NB4 (cell line): ENCODE measurements at places on chromosomes 2 and 18.

- DNase-seq, result peak; percentile 70
These were observed 26.5 kb downstream of the AQP12B start for GRCh38 chr2:240655931-240656886.

DNA sequence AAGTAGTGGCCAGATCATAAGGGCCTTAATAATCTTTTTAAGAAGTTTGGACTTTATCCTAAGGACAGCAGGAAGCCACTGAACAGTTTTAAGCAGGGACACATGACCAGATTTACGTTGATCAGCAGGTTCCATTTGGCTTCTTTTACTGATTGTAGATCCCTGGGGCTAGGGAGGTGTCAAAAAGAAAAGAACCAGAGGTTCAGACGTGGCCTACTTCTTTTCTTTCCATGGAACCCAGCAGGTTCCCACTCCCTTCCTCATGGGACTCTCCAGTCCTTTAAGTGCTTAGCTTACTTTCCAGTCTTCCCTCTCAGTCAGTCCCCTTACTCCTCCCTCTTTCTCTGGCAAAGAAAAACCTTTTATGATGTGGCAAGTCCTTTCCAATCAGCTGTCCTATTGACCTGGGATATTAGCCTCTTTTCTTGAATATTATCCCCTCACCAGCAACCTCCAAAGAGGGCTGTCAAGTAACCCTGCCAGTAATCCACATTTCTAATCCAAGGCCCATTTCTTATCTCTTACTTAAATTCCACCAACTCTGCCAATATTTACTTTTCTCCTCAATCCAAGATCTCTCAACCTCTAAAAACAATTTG lies 33.5 kb downstream of the NHEJ1 start:
- DNase-seq, result no peak

DNA sequence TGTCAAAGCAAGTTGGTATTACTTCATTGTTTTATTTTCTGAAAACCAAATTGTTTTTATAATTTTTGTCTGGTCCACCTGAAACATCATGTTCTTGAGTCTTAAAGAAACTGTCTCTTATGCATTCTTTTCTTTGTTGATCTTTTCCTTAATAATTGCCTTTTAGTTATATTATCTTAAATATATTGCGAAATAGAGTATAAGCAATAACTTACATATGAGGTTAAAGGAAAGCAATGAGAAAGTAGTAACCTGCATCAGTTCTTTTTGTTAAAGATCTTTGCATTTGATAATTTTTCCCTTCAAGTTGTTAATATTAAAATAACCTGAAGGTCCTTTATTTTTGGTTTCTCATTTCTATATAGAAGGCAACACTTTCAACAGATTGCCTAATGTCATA lies 315.0 kb downstream of the CTNNA2 start:
- no peak for DNase-seq

DNA sequence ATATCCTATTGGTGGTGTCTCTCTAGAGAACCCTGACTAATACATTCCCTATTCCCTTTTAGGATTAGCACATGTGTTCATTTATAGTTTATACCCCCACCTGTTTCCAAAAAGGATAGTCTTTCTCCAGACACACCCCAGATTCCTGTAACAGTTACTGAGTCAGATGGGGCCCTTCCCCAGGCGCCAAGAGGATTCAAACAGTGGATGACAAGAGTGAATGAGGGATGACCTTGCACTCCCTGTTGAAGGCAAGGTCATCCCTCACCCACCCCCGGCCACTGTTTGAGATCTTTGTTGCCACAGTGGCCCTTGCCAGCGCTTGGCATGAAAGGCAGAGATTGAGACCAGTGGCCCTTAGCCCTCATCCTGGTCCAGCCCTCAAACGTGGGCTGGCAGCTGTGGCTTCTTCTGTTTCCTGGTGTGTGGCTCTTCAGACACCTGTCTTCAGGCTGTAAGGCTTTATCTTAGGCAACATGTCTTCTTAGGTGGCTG lies 15.3 kb upstream of the REEP1 start:
- no peak for DNase-seq

DNA sequence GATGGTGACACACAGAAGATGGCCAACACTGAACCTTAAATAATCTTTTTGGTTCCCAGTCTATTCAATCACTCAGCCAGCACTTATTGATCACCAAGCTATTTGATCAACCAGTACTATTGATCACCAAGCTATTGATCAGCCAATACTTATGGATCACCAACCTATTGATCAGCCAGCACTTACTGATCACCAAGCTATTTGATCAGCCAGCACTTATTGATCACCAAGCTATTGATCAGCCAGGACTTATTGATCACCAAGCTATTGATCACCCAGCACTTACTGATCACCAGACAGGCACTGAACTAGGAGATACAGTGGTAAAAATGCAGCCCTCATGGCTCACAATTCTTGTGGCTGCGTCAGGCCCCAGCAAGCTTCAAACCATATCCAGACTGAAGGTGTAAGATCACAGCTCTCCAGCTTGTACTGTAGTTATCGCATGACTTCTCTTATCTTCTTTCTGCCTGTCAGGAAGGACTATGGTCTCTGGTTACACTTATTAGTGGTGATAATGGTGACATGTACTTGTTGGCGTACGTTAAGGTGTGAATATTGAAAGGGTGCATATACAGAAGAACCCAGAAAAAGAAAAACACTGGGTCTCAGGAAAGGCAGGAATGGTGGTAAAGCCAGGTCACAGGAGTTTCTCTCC lies 18.4 kb upstream of the B3GNT2 start:
- no peak for DNase-seq

- DNase-seq, result peak; percentile 53
These were observed 26.0 kb downstream of the SOS1 start for GRCh38 chr2:39094717-39095363.

- DNase-seq, result peak; percentile 57
These were observed at the start of gene HNMT for GRCh38 chr2:137964066-137964858. TSS of gene HNMT (plus strand) at chr2:137964473. CDS start at chr2:137964492, 19 bp downstream.

GRCh38 chr2:241842067-241842415 lies 16.7 kb downstream of the PDCD1 start:
- peak; percentile 9 for DNase-seq

DNA sequence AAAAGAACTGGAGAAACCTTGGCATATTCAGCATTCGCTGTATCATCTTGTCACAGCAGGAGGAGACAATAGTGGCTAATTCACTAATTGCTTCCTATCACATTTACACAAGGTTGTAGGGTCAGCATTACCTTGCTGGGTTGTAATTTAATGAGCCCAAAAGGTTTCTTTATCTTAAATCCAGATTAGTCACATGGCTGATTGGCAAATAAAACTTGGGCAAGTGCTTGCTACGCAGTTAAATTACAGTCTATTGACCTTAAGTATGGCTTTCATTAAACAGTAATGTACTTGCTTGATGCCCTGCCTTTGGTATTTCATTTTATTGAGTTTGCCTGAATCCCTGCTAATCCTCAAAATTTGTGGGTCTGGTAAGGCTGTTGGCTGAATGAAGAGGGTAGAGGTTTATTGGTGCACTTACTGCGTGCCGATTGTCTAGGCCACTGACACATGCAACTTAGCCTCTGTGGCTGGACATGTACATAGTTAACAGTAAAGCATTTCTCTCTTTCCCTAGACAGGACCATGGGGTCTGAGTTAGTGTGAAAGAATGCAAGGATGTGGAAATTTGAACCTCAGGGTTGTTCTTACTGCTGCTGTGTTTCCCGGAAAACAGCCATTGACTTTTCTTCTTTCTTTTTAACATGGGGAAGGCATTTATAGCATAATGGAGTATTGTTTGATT lies 34.3 kb downstream of the FMNL2 start:
- DNase-seq, result no peak

GRCh38 chr18:60110836-60111235 lies 211.0 kb downstream of the PMAIP1 start:
- DNase-seq, result no peak

GRCh38 chr2:205758051-205758450 lies 75.8 kb downstream of the NRP2 start:
- no peak for DNase-seq

DNA sequence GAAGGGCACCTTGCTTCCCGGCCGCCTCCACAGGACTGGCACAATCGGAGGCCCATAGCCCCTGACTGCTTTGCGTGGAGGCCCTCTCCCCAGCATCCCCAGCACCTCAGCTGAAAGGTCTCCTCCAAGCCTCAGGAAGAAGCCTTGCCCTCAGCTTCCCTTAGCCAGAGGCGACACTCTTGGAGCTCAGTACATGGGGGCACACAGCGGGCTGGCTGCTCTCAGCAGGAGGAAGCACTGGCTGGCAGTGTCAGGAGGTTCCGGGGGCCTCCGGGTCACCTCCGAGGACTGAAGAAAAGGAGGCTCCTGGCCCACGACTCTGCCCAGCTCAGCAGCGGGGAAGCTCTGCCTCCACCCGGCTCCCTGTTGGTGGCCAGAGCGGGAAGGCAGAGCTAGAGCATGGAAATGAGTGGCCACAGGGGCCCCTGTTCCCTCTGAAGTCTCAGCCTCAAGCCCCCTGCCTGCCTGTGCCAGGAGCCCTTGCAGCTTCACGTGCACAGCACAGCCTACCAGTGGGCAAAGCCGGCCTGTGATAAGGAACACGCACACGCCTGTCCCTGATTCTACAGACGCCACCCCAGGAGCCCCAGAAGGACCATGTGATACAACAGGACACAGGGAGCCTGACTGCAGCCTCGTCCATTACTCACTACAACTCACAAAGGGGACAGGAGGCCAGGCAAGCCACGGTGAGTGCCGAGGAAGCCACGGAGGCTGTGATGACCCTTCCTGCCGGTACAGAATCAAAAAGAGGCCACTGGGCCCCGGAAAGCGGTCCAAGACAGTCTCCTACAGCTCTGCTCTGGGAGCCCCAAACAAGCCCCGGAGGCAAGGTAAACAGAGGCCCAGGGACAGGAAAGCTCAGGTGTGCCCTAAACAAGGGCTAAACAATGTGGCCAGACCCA lies 15.5 kb downstream of the HDAC4 start:
- DNase-seq, result no peak

DNA sequence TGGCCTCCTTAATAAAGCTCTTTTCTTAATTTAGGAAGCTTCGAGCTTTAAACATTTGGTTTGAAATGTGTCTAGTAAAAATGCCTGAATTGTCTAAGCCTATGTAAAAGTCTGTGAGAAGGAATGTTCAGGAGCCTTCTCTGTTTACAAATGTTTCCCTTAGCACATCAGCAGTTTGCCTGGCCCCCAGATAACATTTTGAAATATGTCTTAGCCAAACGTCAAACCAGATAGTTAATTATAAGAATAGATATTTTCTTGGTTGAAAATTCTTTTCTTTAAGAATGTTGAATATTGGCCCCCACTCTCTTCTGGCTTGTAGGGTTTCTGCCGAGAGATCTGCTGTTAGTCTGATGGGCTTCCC lies 498.6 kb downstream of the CCDC85A start:
- no peak for DNase-seq

- DNase-seq, result no peak
These were observed 921 bp downstream of the PLB1 start for GRCh38 chr2:28496781-28497180.

DNA sequence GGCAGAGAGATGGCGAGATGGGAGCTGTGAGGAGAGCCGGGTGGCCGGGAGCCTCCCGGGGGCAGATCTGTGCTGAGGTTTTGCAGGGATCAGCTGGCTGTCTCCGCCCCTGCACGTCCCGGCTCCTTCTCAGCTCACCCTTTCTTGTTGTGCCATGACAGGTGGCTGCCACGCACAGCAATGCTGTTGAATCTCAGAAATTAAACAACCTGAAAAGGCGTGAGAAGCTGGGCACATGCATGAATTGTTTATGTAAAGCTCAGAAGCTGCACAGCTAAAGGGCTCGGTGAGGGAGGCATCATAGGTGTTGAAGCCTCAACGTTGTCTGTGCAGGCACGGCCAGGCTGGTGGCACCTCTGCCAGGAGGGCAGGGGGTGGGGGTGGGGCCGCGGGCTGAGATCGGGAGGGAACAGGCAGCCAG lies 858 bp upstream of the RTP5 start:
- no peak for DNase-seq

DNA sequence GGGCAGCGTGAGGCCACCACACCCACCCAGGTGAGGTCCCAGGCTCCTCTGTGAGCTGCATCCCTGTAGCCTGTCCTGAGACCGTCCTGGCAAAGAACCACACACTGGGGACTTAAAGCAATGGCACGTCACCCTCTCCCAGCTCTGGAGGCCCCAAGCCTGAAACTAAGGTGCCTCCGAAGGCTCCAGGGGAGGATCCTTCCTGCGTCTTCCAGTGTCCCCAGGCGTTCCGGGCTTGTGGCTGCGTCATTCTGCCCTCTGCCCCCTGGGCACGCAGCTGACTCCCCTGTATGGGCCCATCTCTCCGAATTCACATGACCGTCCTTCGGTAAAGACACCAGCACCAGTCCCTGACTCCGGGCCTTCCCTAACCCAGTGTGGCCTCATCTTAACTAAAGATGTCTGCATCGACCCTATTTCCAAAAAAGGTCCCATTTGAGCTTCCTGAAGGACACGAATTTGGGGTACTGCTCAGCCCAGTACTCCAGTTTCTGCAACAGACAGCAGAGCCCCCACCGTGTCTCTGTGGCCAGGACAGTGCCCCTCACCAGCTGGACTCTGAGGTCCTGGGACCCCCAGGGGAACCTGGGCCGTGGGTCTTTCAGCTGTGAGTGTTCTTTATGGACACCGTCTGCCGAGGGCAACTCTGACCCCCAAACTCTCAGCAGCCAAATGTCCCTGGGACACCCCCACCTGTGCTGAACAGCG lies 75.2 kb upstream of the CTDP1 start:
- no peak for DNase-seq

GRCh38 chr2:85803704-85804425 lies 50.1 kb downstream of the ATOH8 start:
- DNase-seq, result no peak

- DNase-seq, result no peak
These were observed 137.0 kb upstream of the HS6ST1 start for GRCh38 chr2:128455721-128456050.

DNA sequence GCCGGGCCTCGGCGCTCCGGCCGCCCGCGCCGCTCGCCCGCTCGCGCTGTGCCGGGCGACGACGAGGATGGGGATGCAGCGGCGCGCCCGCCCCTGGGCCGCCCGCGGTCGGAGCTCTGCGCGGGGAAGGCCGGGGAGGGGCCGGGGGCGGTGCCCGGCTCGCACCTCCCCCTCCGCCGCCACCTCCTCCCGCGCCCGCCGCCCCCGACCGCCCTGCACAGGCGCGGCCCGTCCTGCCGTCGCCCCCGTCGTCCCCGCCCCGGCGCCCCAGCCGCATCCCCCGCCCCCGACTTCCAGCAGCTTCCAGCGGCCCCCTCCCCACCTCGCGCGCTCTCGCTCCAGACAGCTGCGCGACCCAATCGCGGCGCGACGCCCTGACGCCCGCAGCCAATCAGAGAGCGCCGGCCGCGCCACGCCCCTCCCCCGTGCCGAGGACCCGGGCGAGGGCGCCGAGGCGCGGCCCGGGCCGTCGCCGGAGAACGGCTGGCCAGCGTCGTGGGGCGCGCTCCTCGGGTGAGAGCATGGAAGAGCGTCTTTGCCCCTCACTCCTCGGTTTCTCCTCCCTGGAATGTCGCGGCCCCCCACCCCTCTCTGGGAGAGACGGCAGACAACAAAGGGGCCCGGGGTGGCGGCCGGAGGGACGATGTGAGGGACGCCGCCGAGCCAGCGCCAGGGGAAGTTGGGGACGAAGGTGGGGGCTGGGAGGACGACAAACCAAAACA lies at the start of gene MBOAT2:
Gene MBOAT2 (minus strand): TSS at position 69 of the 722 bp plus-strand sequence. CDS start 70 bp downstream, outside the sequence.
- peak; percentile 88 for DNase-seq
